ENCODE measurements at places on chromosomes 2 and 18. TPM values are rescaled to one million over a fixed set of nuclear protein-coding genes. Genes with fewer than 3 reads are reported as not detected.
A peak's percentile ranks its signal among the peaks of the same experiment; 100 is the strongest.

The OR6B2 gene
- total RNA-seq, result not detected

The HIBCH gene
- total RNA-seq, result 29.7 TPM

The PRKAG3 gene
- total RNA-seq, result not detected

GRCh38 chr2:26542676-26543505 is 65.0 kb upstream of the OTOF start:
- no peaks in the 10 kb centered on the region for H3K36me3 ChIP-seq
- peak overlapping the region; percentile 53 for H3K27ac ChIP-seq
- peaks cover 12% of the 10 kb centered on the region for H3K4me1 ChIP-seq
- no peak overlapping the region for H3K4me3 ChIP-seq
- no peaks in the 10 kb centered on the region for H3K27me3 ChIP-seq
- DNase-seq, result peak; percentile 27

DNA sequence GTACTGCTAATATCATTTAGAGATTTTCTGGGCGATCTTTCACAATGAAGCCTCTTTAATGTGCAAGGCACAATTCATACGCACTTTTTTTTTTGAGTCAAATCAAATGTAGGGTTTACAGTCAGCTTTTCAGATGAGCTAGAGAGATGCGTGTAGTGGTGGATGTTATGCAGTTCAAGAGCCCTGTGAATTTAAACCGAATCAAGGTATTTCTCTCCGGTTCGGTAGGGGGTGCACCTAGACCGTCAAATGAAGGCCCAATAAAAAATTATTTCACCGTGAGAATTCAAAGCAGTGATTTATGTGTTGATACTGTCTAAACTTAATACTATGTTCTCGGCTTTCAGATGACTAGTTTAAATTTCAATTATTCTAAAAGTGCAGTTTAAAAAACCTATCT is 1.1 kb downstream of the PTH2R start:
- H3K4me3 ChIP-seq, result no peak overlapping the region
- H3K27ac ChIP-seq, result no peak overlapping the region
- peaks cover 10% of the 10 kb centered on the region for H3K4me1 ChIP-seq
- H3K36me3 ChIP-seq, result no peaks in the 10 kb centered on the region
- DNase-seq, result no peak

- no peaks in the 10 kb centered on the region for H3K27me3 ChIP-seq
- peaks cover 21% of the 10 kb centered on the region for H3K4me1 ChIP-seq
- DNase-seq, result no peak
These were observed 3.2 kb upstream of the ANKRD53 start for GRCh38 chr2:70975237-70975636.
